ENCODE measurements at places on chromosomes 7 and 10.

DNA sequence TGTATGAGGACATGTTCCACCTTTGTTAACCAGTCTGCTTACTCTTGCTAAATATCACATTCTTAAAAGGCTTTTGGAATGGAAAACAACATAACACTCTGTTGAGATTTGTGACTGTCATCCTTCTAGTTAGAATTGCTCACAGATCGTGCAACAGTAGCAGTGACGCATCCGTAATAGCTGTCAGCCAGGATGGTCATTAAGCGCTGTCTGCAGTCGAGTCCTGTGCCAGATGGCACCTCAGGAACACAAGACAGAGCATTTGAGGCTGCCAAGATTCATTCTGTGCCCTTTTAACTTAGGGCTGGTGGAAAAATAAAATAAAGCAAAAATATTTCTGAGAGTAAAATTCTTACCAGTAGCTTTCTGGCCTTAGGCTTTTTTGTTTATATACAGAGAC lies 348.6 kb downstream of the ANKRD7 start:
- no peak for DNase-seq

- DNase-seq: no peak
Observed at GRCh38 chr10:58590152-58590840, 77.6 kb downstream of the BICC1 start.

DNA sequence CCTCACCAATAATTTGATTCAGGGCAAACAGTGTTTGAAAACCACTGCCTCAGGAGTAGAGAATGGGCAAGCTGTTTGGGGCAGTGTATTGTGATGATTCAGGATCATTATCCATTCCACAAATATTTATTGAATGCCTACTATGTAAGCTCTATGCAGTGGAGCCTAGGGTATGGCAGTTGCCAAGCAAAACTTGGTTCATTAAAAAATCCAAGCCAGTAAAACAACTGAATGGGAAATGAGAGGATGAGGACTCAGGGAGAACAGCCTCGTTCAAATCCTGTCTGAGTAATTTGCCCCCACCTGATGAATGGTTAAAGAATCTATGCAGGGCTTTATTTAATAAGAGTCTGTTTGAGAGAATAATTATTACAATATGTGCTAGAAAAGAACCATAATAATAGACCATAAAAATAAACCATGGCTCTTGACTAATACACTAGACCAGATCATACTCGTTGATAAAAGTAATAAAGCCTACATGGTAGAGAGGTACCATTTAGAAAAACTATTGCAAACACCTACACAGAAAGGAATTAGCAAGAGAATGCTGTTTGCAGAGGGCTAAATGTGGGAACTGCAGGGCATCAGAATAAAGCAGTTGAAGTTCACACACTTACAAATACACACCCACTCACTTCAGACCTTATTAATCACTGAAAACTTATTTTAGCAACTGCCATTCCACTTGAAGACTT lies 71.7 kb downstream of the CREB5 start:
- no peak for DNase-seq

GRCh38 chr7:108200326-108200725 lies 70.2 kb upstream of the LAMB4 start:
- no peak for DNase-seq

GRCh38 chr10:81031774-81032173 lies 494.1 kb downstream of the SH2D4B start:
- no peak for DNase-seq

- DNase-seq: no peak
Observed at GRCh38 chr10:111034598-111035310, 42.1 kb upstream of the ADRA2A start.

GRCh38 chr7:45106-46090 lies 147.0 kb upstream of the FAM20C start:
- DNase-seq: no peak

- DNase-seq: no peak
Observed at GRCh38 chr10:6202098-6202683, 541 bp upstream of the PFKFB3 start.

DNA sequence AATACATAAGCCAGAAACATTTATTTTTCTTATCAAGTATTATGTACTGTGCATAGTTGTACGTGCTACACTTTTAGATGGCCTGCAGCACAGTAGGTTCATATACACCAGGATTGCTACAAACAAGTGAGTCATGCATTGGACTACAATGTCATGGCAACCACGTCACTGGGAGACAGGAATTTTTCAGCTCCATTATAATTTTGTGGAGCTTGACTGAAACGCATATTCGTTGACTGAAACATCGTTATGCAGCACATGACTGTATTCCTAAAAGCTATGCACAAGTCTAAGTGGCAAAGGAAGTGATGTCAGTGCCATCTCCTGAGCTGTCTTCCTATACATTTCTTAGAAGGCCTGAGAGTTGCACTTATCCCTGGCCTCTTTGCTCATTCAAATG lies 871.8 kb downstream of the IPMK start:
- no peak for DNase-seq

DNA sequence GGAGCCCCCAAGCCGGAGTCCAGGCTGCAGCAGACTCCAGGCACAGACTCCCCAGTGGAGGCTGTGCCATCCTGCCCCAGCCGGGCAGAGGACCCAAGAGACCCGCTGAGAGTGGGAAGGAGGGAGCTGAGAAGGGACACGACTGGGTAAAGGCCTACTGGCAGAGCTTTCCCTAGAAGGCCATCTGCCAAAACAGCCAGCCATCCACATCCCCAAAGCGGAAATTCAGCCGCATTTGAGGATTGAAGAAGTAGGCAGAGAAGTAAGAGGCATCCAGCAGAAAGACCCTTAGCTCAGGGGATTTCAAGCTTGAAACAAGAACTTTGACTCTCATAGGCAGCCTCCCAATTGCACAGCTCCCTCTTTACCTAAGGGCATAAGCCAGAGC lies 857 bp downstream of the CPXM2 start:
- DNase-seq: no peak

DNA sequence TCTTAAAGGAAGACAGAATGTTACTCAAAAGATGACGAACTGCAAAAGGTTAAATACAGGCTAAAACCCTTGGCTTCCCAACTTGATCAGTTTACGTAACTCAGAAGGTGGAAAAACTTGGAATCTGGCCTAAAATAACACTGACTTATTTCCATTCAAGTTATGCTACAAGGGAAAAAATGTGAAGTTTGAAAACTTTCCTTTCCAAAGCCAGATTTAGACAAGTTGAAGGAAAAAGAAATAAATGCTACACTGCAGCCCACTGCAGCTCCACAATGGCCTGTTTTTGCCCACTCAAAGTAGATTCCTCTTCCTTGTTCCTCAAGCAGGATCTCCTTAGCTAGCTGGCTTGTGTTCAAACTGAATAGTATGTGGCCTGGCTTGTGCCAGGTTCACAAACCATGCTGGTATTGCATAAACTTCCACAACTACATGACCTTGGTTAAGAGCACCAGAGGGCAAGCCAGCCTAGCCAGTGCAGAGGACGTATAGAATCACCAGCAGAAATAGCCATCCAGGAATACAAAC lies 166.2 kb downstream of the CPEB3 start:
- DNase-seq: no peak

GRCh38 chr10:133091316-133091715 lies 3.6 kb downstream of the ADGRA1 start:
- DNase-seq: no peak

DNA sequence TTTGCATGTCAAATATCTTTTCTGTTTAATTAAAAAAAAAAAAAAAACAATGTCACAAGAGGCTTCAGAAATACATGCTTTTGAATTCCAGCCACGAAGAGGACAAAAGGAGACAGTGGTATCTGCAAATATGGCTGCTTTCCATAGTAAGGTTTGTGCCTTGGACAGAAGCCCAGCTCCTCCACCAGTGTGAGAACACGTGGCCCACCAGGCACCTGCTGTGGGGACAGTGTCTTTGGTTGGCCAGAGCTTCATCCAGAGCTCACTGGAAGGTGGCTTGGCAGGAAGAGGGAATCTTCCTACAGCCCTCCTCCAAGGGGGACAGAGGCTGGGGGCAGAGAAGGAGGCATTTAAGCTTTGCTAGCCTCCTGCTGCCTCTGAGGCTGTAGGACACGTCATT lies 144.6 kb downstream of the GLCCI1 start:
- DNase-seq: no peak

- DNase-seq: no peak
Observed at GRCh38 chr10:98259606-98260315, 8.2 kb downstream of the LOXL4 start.

DNA sequence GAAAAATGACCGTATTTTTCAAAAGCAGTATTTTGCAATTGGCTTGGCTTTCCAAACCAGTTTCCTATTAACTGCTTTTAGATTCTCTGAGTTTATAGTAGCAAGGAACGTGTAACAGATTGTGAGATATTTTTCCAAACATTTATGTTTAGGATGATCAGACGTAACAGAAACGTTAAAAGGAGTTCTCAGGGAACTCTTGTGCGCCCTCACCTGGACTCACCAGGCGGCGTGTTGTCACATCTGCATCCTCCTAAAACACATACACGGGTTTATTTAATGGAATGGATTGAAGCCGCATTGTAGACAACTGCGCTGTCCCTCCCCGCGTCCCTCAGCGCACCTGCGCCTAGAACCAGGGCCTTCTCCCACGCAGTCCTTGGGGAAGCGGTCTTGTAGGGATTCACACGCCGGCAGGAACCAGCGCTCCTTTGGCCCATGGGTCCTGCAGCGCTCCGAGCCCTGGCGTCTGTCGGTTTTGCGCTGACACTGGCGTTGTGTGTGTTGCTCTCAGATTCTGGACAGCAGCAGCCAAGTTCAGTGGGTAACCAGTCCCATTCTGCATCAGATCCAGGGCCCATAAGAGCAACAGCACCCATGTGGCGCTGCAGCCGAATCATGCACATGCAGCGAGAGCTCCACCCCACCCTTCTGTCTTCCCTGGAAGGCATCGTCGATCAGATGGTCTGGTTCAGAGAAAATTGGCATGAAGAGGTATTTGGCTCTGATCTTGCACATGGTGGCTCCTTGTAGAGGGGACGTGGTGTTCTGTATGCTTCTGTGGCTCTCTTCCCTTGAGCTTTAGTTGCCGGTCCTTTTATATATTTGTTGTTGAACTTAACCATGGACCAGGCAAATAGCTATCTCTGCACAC lies 114.9 kb downstream of the TRRAP start:
- no peak for DNase-seq

GRCh38 chr10:116787053-116787659 lies 44.8 kb upstream of the HSPA12A start:
- peak; percentile 50 for DNase-seq

GRCh38 chr7:141478845-141479244 lies 72.4 kb upstream of the AGK start:
- no peak for DNase-seq

DNA sequence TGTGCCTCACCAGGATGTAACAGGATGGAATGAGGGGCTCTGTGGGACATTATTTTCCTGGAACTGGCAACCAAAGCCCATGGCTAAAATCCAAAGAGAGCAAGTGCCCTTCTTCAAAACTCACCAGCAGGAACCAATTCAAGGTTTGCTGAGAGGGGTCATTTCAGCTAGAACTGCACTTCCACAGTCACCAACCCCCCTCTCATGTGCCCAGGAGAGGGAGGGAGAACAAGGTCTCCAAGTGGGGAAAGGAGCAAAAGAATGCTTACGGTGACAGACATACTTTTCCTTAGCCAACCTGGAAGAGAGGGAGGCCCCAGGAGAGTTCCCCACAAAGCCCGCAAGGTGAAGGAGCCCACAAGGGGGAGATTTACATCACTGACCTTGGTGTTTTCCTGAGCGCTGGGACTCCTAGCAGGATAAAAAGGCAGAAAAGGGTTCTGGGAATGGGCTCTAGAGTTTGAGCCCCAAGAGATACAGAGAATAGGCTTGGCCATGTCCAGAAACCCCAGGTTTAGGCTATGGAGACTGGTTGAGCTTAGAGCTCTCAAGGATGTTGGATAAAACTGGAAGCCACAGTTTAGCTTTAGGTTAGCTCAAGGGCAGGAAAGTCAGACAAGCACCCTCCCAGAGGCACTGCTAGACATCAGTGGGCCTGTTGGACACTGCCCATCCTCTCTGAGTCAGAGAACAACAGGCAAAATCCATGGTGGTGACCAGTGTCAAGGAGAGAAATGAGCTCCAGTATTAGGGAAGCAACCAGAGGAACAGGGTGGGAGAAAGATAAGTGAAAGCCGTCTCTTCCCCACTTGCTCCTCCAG lies 63.9 kb upstream of the GHITM start:
- no peak for DNase-seq

GRCh38 chr7:574661-575395 lies 55.2 kb upstream of the PDGFA start:
- no peak for DNase-seq

DNA sequence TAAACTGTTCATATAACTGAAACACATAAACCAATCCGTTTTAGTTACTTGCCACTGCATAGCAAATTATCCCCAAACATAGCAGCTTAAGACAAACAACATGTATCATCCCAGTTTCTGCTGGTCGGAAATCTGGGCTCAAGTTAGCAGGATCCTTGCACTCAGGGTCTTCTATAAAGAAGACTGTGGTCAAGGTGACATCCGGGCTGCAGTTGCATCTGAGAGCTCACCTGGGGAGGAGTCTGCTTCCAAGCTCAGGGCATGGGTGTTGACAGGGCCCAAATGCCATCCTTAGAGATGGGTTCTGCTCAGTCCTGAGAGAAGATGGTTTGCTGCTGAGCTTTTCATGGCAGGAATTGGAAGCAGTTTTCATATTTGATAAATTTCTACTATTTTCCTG lies 431.2 kb downstream of the PAXIP1 start:
- no peak for DNase-seq

DNA sequence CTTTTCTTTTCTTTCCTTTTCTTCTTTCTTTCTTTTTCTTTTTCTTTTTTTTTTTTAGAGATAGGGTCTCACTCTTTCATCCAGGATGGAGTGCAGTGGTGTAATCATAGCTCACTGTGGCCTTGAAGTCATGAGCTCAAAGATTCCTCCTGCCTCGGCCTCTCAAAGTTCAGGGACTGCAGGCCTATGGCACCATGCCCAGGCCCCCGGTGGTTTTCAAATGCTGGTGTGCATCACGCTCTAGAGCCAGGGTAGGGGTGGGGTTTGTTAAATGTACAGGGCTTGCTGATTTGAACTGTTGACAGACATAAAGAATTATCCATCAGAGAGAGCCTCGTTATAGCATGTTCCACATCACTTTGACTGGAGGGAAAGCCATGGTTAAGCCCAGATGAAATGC lies 5.8 kb downstream of the MINDY4 start:
- no peak for DNase-seq

- no peak for DNase-seq
Observed at GRCh38 chr10:34743814-34744213, 71.3 kb downstream of the PARD3 start.

DNA sequence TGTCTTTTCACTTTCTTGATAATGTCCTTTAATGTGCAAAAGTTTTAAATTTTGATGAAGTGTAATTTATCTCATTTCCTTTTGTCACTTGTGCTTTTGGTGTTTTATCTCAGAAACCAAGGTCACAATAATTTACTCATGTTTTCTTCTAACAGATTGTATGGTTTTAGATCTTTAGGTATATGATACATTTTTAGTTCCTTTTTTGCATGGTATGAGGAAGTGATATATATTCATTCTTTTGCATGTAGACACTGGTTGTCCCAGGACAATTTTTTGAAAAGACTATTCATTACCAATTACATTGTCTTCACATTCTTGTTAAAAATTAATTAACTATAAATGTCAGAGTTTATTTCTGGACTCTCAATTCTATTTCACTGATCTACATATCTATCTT lies 39.8 kb upstream of the GPR22 start:
- DNase-seq: no peak

- DNase-seq: no peak
Observed at GRCh38 chr7:148445260-148446044, 145.1 kb upstream of the C7orf33 start.

GRCh38 chr7:101593556-101593955 lies 35.5 kb downstream of the MYL10 start:
- no peak for DNase-seq

- DNase-seq: no peak
Observed at GRCh38 chr10:55277549-55277948, 476.5 kb upstream of the PCDH15 start.

Data from DMS79 treated with DMSO at 0.1 percent for 48 hours (cell line).